ENCODE measurements at places on chromosomes 7 and 10.

DNA sequence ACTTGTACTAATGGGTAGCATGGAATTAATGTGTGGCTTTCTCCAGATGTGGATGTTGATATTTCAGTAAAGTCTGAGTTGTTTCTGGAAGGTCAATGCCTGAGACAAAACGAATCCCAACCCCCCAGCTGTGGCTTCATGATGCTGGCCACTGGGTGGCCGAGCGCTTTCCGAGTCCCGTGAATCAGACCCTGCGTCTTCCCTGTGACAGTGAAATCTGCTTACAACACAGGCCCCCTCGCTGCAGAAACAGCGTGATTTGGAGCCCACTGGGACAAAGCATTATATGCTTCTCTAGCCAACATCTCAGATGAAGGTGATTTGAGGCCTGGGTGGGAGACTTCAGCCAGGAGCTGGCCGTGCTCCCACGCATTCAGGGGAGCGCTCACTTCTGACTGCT, 124.7 kb downstream of the WDR37 start:
- no peak for DNase-seq

GRCh38 chr10:31393844-31394243, 74.8 kb downstream of the ZEB1 start:
- DNase-seq = no peak

DNA sequence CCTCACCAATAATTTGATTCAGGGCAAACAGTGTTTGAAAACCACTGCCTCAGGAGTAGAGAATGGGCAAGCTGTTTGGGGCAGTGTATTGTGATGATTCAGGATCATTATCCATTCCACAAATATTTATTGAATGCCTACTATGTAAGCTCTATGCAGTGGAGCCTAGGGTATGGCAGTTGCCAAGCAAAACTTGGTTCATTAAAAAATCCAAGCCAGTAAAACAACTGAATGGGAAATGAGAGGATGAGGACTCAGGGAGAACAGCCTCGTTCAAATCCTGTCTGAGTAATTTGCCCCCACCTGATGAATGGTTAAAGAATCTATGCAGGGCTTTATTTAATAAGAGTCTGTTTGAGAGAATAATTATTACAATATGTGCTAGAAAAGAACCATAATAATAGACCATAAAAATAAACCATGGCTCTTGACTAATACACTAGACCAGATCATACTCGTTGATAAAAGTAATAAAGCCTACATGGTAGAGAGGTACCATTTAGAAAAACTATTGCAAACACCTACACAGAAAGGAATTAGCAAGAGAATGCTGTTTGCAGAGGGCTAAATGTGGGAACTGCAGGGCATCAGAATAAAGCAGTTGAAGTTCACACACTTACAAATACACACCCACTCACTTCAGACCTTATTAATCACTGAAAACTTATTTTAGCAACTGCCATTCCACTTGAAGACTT, 71.7 kb downstream of the CREB5 start:
- no peak for DNase-seq

DNA sequence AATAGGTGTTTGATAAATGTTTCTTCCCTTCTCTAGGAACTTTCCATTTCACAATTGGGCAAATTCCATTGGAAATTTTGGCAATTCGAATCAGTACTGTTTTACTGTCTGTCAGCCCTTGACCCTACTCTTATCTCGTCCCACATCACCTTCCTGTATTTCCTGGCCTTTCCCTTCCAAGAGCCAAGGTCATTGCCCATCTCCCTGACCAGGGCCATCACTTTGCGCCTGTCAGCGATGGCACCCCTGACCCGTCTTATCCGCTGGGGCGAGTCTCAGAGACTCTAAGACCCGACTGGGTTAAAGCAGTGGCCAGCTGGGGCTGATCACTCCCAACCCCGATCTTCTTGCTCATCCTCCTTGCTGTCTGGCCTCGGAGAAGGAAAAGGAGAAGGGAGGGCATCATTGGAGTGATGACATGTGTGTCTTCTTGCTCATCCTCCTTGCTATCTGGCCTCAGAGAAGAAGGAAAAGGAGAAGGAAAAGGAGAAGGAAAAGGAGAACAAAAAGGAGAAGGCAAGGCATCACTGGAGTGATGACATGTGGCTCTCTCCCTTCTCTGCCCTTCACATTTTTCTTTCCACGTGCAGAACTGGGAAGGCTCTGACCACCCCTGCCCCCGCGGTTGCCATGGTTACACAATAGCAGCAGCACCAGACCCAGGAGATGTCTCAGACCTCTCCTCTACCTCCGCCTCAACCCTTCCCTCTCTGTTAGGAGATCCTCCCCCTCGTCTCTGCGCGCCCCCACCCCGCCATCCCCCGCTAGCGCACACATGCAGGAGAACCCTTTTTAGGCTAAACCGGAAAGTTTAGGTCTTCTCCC, 2.0 kb downstream of the SEMA3D start:
- DNase-seq = no peak

GRCh38 chr7:3980300-3980643, 679.2 kb downstream of the SDK1 start:
- no peak for DNase-seq

DNA sequence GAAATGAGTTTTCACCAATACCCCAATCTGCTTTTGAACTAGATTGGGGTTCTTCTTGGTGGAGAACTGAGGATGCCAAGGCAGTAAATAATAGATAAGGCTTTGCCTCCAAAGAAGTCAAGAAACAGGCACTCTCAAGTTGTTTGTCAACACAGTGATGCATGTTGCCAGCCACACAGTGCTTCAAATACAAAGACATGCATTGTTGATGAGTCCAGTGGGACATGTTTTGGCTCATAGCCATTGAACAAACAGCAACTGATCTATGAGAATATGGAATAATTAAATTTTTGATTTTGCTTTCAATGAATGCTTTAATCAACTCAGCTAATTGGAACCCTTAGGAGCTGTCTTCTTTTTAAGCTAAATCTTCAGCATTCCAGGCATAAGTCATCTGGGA, 346.4 kb downstream of the THSD7A start:
- DNase-seq = no peak

DNA sequence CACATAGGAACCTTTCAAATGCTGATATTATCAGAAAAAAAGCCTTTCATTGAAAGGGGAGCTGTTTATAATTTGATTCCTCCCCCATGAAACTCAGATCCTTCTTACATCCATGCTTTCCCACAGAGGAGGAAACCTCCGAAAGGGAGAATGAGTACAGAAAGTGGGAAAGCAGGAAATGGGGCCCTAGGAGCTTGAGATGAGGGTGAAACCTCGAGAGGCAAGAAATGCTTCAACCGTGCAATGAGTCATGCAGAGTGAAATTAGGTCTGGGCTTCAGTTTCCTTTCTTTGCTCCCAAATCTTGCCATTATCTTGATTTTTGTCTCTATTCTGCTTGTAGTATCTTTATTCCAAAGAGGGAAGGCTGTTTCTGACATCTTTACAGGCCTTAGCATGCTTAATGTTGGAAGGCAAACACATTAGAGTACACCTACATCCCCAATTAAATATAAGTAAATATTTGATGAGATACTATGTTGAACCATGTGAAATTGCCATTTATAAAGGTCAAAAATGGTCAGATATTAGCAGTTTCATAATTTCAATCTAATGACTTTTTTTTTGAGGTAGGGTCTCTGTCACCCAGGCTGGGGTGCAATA, 79.1 kb downstream of the NAMPT start:
- no peak for DNase-seq

Data from germinal center (tissue), 1 donor.